Amygdala (tissue), 56 donors: ENCODE measurements at places on chromosomes 2 and 18.

DNA sequence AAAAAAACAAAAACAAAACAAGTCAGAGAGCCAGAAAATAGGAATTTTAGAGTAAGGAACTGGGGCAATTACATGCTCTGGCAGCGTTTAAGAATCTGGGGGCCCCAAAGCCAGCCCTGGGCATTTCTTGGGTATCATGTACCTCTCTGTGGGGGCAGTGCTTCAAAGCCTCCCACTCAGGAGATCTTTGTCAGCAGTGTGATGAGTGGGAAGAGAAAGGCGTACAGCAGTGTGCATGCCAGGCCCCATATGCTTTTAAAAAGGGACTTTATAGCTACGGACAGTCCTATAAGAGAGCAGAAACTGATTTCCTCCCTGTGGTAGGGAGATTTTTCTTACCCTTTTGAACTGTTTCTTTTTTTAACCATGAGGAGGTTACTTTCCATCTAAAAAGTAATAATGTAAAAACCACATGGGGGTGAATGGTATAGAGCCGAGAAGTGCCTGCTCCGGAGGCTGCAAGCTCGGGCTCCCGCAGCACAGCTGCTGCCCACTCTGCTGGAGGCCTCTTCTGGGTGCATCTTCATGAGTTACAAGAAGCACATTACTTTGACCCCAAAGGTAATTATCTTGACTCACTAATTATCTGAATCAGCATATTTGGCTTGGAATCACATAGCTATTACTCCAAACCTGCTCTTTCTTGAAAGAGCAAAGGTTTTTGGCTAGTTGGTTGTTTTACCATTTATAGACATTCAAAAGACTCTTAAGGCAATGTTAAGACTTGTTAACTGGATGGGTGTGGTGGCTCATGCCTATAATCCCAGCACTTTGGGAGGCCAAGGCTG, 46.4 kb downstream of the PROC start:
- no peak for DNase-seq

GRCh38 chr2:100174026-100174431, 31.6 kb upstream of the AFF3 start:
- no peak for DNase-seq

DNA sequence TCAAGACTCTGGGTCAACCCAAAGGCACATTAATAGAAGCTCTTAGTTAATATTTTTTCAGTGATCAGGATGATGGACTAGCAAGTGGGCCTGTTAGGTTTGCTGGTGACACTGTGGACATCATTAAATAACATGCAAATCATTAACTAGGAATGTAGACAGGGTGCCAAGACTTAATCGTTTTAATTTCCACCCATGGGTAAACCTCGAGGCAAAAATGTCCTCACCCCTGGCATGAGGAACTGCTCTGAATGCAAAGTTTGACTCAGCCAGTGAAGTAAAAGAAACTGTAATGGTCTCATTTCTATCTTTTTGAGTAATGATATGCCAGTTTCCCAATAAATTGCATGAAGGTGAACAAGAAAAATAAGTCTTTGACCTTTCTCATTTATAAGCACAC, 152.6 kb upstream of the MEX3C start:
- DNase-seq: no peak

DNA sequence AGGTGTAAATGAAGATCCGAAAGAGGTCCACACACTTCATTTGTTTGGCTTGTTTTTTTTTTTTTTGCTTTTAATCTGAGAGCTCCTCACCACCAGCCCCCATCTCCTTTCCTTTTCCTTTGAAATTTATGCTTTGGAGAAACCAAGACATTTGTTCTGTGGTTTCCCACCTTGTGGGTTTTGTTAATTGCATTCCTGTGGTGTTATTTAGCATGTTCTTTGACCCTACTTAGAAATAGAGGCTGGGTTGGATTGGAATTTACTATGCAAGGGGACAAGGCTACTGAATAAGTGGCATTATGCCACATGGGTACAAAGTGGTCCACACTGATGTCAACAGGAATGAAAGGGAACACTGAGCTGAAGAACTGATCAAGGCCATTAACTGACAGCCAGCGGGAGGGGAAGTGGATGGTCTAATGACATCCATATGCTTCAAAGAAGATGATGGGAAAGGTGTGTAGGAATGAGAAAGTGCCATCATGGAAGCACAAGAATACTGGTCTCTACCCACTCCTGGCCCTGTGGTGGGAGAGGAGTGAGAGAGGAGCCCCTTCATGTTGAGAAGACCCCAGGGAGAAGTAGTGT, 8.9 kb downstream of the CCL20 start:
- DNase-seq: no peak

GRCh38 chr2:26613241-26614215, 27.6 kb downstream of the CIB4 start:
- no peak for DNase-seq

GRCh38 chr18:12287684-12288402, 20.2 kb upstream of the TUBB6 start:
- no peak for DNase-seq

DNA sequence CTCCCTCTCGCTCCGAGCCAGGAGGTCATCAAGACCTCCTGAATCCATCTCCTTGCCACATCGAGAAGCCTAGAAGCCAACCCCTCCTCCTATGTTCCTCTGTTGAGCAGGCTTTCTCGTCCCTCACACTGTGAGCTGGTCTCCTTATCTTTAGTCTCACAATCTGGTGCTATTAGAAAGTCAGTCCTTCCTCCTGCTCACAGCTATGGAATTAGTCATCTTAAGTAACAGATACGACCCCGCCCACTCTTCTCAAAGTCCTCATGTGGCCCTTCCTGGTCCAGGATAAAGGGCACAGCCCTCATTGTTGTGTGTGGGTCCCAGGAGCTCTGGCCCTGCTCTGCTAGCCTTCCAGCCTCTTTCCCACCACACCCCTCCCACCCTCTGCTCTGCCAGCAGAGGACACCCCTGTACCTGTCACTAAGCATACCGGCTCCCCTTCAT, 41.4 kb upstream of the TRIB2 start:
- no peak for DNase-seq

DNA sequence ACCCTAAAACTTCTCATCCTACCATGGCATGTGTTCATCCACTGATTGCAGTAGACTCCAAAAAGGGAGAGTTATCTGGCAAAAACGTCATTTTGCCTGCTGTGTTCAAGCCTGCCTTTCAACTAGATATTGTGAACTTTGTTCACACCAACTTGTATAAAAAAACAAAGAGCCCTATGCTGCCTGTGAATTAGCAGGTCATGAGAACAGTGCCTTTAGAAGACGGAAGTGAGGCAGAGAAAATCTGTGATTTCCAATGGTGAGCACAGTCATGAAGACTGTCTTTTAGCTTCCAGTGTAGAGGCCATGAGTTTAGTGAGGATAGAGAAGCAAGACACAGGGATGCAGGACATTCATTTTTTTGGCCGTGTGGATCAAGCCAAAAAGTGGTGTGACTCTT, 103.6 kb upstream of the PGAP1 start:
- no peak for DNase-seq

- DNase-seq: no peak
These were observed 3.8 kb downstream of the ANKMY1 start for GRCh38 chr2:240553956-240554480.

DNA sequence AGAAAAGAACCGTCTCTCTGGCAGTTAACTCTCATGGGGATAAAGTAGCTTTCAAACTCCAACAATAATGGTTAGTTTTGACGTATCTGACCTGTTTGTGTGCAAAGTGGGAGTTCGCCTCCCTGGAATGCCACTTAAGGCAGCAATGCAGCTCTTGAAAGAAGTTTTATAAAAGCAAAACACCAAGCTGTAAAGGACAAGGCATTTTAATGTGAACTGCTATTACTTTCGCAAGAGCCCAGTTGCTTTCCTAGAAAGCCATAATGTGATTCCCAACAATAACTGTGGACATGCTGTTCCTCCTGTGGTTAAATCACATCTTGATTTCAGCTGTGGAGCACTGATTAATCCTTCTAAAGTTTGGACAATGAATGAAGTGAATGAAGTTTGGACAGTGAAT, 303.7 kb downstream of the PTPRM start:
- DNase-seq: no peak

DNA sequence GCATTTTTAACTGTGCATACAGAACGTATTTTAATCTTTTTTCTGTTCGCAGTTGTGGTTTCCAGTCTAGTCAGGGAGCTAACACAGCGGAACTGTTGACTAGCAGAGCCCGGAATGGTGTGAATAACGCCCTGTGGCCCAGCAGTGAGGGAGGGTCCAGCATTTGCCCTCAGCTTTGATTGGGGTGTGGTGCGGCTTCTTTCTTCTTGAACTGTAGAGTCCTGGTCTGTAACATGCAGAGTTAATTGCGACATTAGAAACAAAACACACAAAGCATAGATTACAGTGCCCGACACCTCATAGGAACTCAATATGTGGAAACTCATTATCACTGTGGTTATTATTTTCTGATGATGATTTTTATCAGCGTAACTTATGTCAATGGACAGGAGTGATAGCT, 253.6 kb downstream of the SOX11 start:
- DNase-seq: no peak
